ENCODE measurements at places on chromosomes 2 and 18. TPM values are rescaled to one million over a fixed set of nuclear protein-coding genes. Genes with fewer than 3 reads are reported as not detected.

The TAF4B gene
- 0.92 TPM for total RNA-seq

The CXCR2 gene
- 2.2 TPM for total RNA-seq

The RGPD8 gene
- 10.6 TPM for total RNA-seq

The HOXD9 gene
- not detected for total RNA-seq

The POTEC gene
- total RNA-seq: not detected

The GREB1 gene
- 2.9 TPM for total RNA-seq

The UGT1A9 gene
- not detected for total RNA-seq

The RGPD4 gene
- 0.19 TPM for total RNA-seq

The GDF7 gene
- total RNA-seq: 0.94 TPM

The ADD2 gene
- 1.6 TPM for total RNA-seq

The LYPD6 gene
- 0.16 TPM for total RNA-seq

The PIGN gene
- 24.8 TPM for total RNA-seq

The CYP26B1 gene
- 7.0 TPM for total RNA-seq

The NMS gene
- total RNA-seq: not detected

The KCNS3 gene
- total RNA-seq: 3.7 TPM

The LAMA1 gene
- 0.40 TPM for total RNA-seq

The BIN1 gene
- 14.0 TPM for total RNA-seq

The ST6GAL2 gene
- 0.38 TPM for total RNA-seq

The SAG gene
- not detected for total RNA-seq

The RBM43 gene
- total RNA-seq: 1.5 TPM

The DTNA gene
- 208 TPM for total RNA-seq

The TTC32 gene
- total RNA-seq: 7.5 TPM

The ELAC1 gene
- total RNA-seq: 4.5 TPM

The MYO5B gene
- 5.2 TPM for total RNA-seq

The MAP3K19 gene
- not detected for total RNA-seq

The SF3B6 gene
- total RNA-seq: 53.1 TPM

The COL3A1 gene
- 180 TPM for total RNA-seq

The TRABD2A gene
- 0.54 TPM for total RNA-seq

The GPR39 gene
- total RNA-seq: not detected

The EFHD1 gene
- total RNA-seq: 20.1 TPM

The NOL4 gene
- total RNA-seq: 0.67 TPM

The TRIM54 gene
- 218 TPM for total RNA-seq

The SPATA3 gene
- total RNA-seq: not detected

The IGFBP5 gene
- total RNA-seq: 191 TPM

The DSG4 gene
- total RNA-seq: not detected

The CXCR4 gene
- 4.4 TPM for total RNA-seq

The GPR75 gene
- total RNA-seq: 3.0 TPM

The ZCCHC2 gene
- total RNA-seq: 19.1 TPM

The SCN1A gene
- total RNA-seq: 0.03 TPM

Measured in cardiac septum (tissue), 1 donor.